Upper lobe of right lung (tissue), 1 donor: ENCODE measurements at places on chromosomes 1 and 21.

DNA sequence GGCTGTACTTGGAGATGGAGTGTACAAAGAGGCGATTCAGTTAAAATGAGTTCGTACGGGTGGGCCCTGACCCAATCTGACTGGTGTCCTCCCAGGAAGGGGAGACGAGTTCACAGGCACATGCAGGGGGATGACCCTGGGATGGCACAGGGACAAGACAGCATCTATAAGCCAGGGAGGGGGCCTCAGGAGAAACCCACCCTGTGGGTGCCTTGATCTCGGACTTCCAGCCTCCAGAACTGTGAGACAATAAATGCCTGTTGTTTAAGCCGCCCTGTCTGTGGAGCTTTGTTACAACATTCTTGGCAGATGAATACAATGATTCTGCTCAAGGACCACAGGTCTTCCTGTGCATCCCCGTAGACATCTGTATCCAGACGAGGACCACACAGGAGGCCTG, 14.6 kb upstream of the CLDN14 start:
- DNase-seq: no peak

DNA sequence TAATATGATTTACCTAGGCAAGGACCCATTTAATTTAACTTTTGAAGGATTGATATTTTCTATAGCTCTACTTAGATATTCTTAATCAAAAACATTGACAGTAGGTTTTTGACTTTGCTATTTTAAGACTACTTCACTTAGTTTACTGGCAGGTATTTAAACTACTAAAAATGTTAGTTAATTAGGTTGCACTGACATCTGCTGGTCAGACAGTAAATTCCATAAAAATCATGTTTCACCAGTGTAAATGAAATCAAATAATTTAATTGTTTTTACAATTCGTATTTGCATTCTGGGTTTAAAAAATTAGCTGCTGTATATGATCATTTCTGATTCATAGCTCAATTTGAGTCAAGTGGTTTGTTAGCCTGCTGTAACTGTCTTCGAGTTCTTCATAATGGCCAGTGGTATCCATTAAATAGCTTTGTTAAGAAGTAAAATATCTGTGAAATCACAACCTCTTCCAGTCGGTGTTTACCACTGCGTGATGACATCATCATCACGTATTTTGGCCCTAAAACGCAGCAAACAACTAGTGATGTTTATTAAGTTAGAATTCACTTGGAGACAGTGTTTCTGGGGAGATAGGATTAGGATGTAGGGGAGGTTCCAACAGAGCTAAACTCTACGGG, 26.2 kb downstream of the EXTL2 start:
- no peak for DNase-seq

DNA sequence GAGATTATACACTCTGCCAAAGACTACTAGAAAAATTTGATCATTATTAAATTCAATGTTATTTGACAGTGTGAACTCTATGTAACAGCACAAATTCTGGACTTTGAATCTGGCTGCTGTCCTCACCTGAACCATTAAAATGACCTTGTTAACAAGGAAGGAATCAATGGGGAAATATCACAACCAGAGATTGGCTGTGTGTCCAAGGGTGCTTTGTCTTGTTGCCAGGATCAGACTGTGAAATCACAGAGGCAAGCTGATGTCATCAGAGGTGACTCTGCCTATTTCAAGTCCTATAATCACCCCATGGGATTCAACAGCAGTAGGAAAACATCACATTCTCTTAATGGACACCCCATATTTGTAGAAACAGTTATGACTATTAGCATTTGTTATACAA, 46.8 kb downstream of the ADAMTS5 start:
- no peak for DNase-seq

DNA sequence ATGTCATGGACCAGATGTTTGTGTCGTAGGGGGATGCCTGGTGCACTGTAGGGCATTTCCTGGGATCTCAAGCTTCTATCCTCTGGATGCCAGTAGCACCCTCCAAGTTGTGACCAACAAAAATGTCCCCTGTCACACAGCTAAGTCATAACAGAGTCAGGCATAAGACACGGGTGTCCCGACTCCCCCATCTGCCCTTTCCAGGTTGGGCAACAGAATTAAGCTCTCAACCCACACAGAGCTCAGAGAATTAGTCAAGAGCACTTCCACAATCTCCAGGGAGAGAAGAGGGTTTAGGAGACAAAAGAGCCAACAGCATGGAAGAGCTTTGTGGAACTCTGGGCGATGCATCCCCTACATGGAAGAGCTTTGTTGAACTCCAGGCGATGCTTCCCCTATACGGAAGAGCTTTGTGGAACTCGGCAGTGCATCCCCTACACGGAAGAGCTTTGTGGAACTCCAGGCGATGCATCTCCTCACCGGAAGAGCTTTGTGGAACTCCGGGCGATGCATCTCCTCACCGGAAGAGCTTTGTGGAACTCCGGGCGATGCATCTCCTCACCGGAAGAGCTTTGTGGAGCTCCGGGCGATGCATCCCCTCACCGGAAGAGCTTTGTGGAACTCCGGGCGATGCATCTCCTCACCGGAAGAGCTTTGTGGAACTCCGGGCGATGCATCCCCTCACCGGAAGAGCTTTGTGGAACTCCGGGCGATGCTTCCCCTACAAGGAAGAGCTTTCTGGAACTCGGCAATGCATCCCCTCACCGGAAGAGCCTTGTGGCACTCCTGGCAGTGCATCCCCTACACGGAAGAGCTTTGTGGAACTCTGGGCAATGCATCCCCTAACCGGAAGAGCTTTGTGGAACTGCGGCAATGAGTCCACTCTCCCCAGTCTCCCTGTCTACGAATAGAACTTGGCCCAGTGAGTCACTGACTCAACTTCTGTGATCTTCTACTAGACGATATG, 422.7 kb downstream of the KIF26B start:
- DNase-seq: peak; percentile 6

DNA sequence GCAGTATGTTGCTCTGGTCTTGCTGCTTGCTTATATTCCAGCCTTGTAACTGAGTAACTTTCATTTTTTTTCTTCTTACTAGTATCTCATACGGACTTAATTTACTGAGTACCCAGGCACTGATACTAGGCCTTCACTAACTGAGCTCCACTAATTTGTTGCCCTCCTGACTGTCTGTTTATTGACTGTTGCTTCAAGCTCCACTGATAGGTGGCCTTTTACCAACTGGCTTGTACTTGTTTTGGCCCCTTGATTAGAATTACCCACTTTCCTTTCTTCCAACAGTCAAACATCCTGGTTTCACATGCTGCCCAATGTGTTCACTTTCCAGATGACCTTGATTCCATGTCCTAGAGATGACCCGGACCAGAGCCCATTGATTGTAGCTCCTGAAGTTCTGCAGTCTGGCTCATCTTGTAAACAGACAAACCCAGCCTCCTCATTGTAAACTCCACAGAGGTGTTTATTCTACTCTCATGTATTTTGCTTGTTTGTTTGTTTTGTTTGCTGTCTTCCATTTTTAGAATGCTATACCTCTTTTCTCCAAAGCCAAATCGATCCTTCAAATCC, 27.7 kb downstream of the RGS1 start:
- no peak for DNase-seq

DNA sequence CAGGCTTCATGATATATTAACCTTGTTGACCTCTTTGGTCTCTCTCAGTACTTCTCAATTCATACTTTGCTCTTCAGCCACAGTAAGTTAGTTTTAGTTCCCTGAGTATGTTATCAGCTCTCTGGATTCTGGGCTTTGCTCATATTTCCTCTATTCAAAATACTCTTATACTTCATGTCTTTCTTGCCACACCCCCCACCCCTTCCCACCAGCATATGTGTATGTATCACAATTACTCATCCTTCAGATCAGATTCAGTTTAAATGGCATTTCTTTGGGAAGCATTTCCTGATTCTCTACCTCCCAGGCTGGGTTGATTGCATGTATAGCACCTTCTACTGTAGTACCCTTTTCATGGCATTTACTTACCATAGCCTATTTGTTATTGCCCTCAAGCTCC, 28.3 kb downstream of the SLC30A7 start:
- DNase-seq: no peak

GRCh38 chr1:7253988-7254587, 468.8 kb downstream of the CAMTA1 start:
- DNase-seq: no peak

DNA sequence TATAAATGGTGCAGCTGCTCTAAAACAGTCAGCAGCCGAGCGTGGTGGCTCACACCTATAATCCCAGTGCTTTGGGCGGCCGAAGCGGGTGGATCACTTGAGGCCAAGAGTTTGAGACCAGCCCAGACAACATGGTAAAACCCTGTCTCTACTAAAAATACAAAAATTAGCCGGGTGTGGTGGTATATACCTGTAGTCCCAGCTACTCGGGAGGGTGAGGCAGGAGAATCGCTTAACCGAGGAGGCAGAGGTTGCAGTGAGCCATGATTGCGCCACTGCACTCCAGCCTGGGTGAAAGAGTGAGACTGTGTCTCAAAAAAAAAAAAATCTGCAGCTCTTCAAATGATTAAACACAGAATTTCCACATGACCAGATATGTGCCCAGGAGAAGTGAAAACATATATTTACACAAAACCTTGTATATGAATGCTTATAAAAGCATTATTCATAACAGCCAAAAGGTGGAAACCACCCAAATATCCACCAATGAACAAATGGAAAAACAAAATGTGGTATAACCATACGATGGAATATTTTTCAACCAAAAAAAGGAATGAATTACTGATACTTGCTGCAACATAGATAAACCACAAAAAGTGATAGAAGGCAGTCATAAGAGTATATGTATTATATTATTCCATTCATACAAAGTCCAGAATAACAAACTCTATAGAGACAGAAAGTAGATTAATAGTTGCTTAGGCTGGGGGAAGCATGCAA, 14.1 kb downstream of the EPS15 start:
- DNase-seq: no peak

DNA sequence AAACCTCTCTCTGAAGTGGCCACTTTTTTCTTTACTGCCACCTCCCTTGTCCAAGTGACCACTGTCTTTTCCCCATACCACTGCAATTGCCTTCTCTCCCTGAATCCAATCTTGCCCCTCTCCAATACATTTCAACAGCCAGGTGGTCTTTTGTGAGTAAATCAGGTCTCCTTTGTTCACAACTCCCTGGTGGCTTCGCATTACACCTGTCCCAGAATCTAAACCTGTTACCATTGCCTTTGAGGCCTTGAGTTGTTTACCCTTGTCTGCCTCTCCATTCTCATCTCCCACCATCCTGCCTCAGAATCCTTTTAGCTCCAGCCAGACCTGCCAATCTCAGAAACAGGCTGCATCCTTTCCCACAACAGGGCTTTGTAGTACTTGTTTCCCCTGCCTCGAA, 21.8 kb upstream of the DYNLT5 start:
- DNase-seq: no peak

DNA sequence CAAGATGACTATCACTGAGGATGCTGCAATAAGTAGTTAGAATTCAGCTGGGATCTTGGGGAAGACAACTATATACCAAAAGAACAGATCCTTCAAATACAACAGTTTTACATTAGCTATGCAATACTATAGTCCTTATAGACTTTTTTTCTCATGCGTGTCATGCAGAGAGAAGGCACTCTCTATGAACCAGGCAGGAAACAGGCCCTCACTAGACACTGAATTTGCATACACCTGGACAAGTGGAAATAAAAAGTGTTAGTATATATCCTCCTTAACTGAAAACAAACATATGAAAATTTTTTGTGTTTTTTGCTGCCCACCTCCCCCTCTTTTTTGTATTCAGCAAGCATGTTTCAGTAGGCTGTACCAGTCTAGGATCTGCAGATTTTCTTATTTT, 29.9 kb downstream of the TMCO1 start:
- no peak for DNase-seq

- no peak for DNase-seq
Observed at GRCh38 chr1:227321035-227321434, 2.7 kb upstream of the CDC42BPA start.

GRCh38 chr1:182147136-182147820, 85.8 kb upstream of the ZNF648 start:
- no peak for DNase-seq

DNA sequence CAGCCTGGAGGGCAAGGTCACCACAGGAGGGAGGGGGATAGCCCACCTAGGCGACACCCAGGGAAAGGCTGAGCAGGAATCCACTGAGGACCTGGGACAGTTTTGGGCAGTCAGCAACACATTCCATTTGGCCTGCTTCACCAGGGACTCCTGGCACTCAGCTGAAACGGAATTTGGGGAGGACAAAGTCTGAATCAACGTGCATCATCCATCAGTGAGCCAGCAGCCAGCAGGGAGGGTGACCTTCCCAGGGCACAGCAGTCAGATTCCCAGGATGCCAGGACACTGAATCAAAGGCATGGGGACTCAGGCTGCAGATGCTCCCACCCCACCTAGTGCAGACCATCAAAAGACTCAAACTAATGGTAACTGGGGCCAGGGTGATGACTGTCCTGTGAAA, 4.6 kb downstream of the SH3BP5L start:
- no peak for DNase-seq

DNA sequence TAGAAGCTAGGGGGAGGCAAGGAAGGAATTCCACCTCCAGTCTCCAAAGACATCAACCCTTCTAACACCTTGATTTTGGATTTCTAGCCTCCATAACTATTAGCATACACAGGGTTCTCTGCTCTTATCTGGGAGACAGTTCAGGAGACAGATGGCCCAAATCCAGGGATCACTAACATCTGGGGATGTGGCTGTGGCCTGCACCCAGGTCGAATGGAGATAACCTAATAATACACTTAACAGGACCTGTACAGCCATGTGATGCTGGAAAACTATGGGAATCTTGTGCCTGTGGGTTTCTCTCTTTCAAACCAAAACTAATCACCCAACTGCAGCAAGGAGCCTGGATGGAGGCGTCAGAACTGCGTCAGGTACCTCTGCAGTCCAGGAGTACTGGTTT, 47.6 kb downstream of the KIAA0319L start:
- no peak for DNase-seq

DNA sequence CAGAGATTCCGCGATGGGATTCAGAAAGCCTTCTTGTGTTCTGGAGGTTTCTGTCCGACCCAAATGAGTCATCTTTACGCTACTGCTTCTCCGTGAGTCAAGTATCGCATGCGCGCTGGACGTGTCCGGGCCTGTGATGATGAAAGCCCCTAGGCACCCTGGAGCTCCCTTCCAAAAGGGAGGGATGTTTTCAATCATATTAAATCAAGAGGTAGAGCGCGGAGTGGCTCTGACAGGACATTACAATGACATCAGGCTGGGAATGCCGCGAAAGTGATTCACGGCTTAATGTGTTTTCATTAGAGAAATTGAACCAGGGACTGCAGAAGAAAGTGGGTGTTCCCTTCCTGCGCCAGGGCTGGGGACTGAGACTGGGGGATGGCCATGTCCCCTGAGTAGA, 48.5 kb downstream of the AJAP1 start:
- DNase-seq: no peak

- no peak for DNase-seq
Observed at GRCh38 chr1:38662126-38662525, 197.4 kb downstream of the RRAGC start.

DNA sequence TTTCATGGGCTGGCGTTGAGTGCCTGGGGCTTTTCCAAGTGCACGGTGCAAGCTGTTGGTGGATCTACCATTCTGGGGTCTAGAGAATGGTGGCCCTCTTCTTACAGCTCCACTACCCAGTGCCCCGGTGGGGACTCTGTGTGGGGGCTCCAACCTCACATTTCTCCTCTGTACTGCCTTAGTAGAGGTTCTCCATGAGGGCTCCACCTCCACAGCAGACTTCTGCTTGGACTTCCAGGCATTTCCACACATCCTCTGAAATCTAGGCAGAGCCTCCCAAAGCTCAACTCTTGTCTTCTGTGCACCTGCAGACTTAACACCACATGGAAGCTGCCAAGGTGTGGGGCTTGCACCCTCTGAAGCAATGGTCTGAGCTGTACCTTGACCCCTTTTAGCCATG, 82.1 kb downstream of the CCDC18 start:
- DNase-seq: no peak

GRCh38 chr1:206472886-206473285, 2.6 kb downstream of the IKBKE start:
- peak; percentile 63 for DNase-seq
